Vagina (tissue), 2 donors: ENCODE measurements at places on chromosomes 16 and 17. TPM values are rescaled to one million over a fixed set of nuclear protein-coding genes. Genes with fewer than 3 reads are reported as not detected.

- no peak overlapping the region for H3K4me3 ChIP-seq
- DNase-seq = no peak
- H3K36me3 ChIP-seq = no peaks in the 10 kb centered on the region
- H3K27ac ChIP-seq = no peak overlapping the region
- H3K27me3 ChIP-seq = no peaks in the 10 kb centered on the region
These were observed 14.7 kb downstream of the DCAKD start for GRCh38 chr17:45036691-45037090.

DNA sequence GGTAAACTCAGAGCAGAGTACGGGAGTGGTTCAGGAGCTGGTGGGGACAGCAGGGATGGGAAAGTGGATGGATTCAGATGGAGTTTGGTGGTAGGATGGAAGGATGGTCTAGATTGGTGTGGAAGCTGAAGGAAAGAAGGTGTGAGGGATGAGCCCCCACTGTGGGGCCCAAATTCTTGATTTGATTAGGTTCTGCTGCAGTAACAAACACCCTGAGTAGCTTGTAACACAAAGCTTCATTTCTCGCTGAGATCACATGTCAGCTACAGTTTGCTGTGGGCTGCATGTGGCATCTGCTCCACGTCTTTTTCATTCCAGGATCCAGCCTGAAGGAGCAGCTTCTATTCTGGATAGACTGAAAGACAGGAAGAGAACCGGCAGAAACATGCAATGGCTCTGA, 143.8 kb downstream of the IRX3 start:
- H3K4me1 ChIP-seq = no peaks in the 10 kb centered on the region
- DNase-seq = no peak
- H3K27ac ChIP-seq = no peak overlapping the region

The NGFR gene
- 41.7 TPM for total RNA-seq

DNA sequence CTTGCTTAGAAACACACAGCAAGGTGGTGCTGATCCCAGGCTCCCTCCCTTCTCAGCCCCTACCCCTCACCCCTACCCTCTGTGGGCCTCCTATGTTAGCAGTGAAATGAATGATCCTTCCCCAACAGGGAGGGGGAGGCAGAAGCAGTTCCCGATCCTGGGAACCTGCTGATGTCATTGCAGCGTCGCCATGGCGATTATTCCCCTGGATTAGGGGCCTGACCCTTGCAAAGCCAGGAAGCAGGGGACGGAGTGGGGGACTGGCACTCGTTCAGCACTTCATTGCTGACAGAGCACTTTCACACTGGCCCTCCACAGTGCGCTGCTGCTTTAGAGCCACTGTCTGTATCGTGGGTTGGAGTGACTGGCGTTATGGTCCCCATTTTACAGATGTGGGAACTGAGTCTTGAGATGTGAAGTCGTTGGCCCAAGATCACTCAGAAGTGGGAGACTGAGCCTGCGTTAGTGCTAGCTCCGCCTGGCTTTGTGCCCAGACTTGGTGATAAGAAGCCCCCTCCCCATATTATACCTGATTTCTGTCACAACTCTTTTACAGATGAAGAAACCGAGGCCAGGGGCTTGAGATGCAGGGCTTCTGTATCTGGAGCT, 26.6 kb downstream of the LASP1 start:
- H3K4me1 ChIP-seq = peaks cover 92% of the 10 kb centered on the region
- peak overlapping the region; percentile 7 for H3K27ac ChIP-seq
- H3K36me3 ChIP-seq = peaks cover 37% of the 10 kb centered on the region
- no peak overlapping the region for H3K4me3 ChIP-seq
- DNase-seq = no peak
- H3K27me3 ChIP-seq = no peaks in the 10 kb centered on the region

The NPW gene
- total RNA-seq = not detected

The SCGB1C2 gene
- not detected for total RNA-seq

The TMEM106A gene
- total RNA-seq = 6.6 TPM

The ZNF469 gene
- 2.2 TPM for total RNA-seq

GRCh38 chr16:88059701-88060386, 108.6 kb downstream of the BANP start:
- no peak overlapping the region for H3K4me3 ChIP-seq
- H3K4me1 ChIP-seq = peaks cover 12% of the 10 kb centered on the region
- H3K27me3 ChIP-seq = no peaks in the 10 kb centered on the region
- peaks cover 7% of the 10 kb centered on the region for H3K36me3 ChIP-seq
- no peak for DNase-seq
- no peak overlapping the region for H3K27ac ChIP-seq

- H3K27ac ChIP-seq = peak overlapping the region; percentile 82
- DNase-seq = no peak
- H3K4me3 ChIP-seq = peak overlapping the region; percentile 90
- peaks cover 63% of the 10 kb centered on the region for H3K4me1 ChIP-seq
These were observed 686 bp upstream of the MIEF2 start for GRCh38 chr17:18259621-18260331.

DNA sequence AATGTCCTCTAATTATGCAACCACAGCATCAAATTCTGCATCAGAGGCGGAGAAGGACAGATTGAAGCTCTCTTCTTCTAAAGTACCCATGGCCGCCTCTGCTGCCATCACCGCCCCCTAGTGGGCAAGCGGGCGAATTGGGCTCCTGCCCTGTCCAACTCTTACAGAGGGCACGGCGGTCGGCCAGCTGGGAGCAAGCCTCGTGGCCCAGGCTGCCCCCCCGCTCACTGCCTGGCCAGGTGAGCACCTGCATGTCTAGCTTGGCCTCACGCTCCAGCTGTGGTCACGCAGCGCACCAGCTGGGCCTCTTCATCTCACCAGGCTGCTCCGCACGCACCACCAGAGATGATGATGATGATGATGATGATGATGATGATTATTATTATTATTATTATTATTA, 146.1 kb upstream of the TOM1L1 start:
- no peak for DNase-seq
- no peaks in the 10 kb centered on the region for H3K36me3 ChIP-seq
- no peak overlapping the region for H3K27ac ChIP-seq
- H3K4me1 ChIP-seq = no peaks in the 10 kb centered on the region
- H3K4me3 ChIP-seq = no peak overlapping the region
